T-helper 1 cell (primary cell): ENCODE measurements at places on chromosomes 1 and 21.

DNA sequence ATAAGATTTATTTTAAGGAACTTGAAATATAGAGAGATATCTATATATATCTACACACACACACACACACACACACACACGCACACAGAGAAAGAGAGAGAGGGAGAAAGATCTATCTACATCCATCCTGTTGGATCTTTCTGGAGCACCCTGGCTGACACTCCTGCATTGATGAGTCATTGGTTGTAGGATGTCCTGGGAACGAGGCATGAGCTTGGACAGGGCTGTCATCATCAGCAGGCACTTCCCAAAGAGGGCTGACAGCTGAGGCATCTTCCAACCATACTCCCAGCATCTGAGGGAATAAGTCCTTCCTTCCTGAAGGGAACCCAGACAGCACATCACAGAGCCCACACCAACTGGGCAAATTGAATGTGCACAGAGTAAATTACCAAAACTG, 99.1 kb upstream of the ERG start:
- no peak for DNase-seq

GRCh38 chr21:21367583-21367982, 369.4 kb downstream of the NCAM2 start:
- DNase-seq: no peak

DNA sequence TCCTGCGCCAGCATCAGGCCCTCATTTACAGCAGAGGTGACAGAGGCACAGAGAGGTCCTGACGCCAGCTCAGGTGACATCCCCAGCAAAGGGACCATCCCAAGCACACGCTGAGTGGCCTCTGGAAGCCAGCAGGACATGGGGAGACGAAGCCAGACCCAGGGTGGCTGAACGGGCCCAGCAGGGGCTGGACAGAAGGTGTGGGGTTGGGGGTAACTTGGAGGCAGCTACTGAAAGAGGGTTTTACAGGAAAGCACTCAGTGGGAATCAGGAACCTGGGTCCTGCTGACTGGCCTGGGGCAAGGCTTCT, 1.6 kb upstream of the ARHGEF16 start:
- no peak for DNase-seq

DNA sequence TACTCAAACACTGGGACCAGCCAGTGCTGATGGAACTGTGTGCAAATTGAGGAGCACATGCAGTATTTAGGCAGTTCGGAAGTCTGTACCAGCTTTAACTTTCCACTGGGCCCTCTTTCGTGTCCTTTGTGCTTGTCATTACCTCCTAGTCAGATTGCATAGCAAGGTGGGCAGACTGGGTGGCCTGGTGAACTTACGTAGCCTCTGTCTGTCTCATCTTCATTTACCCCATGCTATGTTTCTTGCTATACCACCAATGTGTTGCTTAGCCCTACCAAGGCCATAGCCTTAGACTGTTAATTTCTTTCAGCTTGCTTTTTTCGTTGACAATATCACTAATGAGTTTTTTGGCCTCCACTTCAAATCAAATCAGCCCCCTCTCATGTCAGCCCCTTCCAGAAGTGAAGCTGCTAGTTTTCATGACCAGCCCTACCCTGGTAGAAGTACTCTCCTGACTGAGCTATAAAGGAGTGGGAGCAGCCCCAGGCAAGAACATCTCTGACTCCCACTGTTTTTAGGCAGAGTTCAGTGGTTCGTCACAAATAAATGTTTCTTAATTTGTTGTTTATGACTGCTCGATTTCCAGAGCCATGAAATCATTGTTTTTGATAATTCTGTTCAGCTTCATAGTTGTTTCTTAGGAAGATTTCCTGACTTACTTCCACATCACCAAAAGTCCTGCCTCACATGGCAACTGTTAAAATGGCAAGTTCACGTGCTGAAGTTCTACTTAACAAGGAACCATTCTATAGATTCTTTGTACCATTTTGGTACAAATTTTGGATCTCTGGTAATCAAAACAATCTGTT, 19.3 kb downstream of the PRKACB start:
- DNase-seq: no peak

GRCh38 chr1:30345491-30346130, 377.8 kb downstream of the MATN1 start:
- no peak for DNase-seq

DNA sequence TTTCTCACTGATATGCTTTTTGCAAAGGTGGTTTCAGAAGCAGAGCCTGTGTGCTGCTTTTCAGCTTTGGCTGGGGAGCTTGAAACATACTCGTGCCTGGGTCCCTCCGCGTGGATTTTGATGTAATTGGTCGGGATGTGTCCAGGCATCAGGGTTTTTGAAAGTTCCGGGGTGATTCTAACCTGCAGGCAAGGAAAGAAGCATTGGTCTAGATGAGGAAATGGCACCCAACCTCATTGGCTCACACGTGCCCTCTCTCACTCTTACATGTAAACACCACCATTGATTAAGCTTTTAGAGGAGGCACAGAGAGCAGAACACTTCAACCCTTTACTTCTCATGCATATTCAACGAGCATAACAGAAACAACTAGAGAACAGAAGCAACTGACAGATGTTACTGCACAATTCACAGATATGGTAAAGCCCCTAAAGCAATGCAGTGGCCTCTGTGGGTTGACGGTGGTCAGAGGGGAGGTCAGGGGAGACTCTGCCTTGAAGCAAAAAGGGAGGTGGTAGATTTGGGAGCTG, 112.1 kb downstream of the TLR5 start:
- no peak for DNase-seq

- no peak for DNase-seq
These were observed 1.8 kb upstream of the KIAA2013 start for GRCh38 chr1:11927866-11928592.

GRCh38 chr1:43914576-43915525, 18.8 kb upstream of the ARTN start:
- no peak for DNase-seq

DNA sequence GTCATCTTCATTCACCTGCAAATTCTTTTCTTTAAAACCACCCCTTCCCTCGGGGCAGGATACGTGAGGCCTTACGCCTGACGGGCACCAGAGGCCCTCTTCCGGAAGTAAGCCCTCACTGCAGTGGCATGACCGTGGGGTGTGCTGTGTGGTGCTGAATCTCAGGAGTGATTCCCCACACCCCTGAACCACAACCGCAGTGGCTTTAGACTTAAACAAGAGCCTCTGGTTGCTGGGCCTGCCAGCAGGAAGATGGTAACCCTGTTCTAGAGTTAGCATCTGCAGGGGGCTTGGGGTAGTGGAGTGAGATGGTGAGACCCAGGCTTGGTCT, 12.1 kb downstream of the BSND start:
- no peak for DNase-seq

DNA sequence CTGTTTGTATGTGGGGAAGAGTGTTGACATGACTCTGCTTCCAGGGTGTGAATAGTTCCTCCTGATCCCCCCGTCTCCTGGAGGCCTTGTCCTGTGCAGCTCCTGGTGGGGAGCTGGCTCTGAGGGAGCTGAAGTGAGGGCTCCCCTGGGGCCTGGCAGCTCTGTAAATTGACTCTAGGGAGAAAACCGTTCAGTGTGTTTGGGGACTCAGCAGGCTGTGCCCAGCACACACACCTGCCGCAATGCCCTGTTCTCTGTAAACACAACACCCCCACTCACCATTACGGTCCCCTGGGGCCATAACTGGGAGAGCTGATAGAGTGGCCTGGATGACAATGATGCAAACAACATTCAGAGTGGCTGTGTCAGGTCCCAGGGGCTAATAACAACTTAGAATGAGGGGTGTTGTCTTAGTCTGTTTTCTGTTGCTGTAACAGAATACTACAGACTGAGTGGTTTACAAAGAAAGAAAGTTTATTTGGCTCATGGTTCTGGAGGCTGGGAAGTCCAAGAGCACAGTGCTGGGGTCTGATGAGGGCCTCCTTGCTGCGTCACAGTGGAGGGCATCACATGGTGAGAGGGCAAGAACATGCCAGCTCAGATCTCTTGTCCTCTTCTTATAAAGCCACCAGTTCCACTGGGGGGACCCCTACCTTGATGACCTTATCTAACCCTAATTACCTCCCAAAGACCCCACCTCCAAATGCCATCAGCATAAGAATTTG, 15.3 kb downstream of the ADORA1 start:
- no peak for DNase-seq

DNA sequence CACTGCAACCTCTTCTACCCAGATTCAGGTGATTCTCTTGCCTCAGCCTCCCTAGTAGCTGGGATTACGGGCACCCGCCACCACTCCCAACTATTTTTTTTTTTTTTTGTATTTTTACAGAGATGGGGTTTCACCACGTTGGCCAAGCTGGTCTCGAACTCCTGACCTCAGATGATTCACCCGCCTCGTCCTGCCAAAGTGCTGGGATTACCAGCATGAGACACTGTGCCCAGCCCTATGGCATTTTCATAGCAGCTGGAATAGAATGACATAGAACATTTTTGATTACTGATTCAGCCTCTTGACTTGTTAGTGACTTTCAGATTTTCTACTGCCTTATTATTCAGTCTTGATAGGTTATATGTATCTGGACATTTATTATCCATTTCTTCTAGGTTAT, 1046.2 kb downstream of the AMY1C start:
- no peak for DNase-seq

GRCh38 chr1:9990944-9991343, 6.1 kb upstream of the RBP7 start:
- no peak for DNase-seq

GRCh38 chr1:101116006-101116405, 90.4 kb upstream of the DPH5 start:
- no peak for DNase-seq

DNA sequence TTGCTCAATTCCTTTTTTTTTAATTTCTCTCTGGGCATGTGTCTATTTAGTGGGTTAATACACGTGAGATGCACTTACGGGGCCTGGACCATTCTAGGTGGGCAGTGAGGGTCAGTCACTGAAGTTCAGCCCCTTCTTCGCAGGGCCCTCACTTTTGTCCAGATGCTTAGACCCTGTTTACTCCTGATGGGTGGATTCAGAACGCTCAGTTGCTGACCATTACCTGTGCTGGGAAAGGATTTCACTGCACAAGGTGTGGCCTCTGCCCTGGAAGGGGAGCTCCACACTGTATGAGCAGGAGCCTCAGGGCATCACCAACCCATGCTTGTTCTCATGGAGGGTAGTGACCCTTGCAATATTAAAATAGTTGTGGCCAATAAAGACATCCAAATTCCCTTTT, 4.5 kb downstream of the PRAMEF12 start:
- no peak for DNase-seq

DNA sequence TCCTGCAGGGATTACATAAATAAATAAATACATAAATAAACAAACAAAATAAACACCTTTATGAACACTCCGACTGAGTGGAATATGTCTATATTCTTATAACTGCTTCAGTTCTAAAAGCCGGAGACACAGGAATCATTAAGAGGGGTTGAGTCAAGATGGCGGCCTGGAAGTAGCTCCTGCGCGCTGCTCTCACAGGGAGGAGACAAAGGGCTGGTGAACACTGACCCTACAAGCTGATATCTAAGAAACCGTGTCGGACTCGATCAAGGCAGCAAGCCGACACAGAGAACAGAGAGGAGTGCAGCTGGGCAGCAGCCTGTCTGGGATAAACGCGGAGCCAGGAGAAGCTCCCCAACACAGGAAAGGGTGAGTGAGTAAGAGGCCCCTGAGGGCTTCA, 1098.6 kb upstream of the NCAM2 start:
- DNase-seq: no peak

GRCh38 chr1:212121779-212122178, 86.2 kb downstream of the DTL start:
- no peak for DNase-seq

- DNase-seq: no peak
These were observed 8.4 kb upstream of the CDC14A start for GRCh38 chr1:100343897-100344296.

GRCh38 chr21:27192281-27192949, 225.5 kb upstream of the ADAMTS5 start:
- no peak for DNase-seq

DNA sequence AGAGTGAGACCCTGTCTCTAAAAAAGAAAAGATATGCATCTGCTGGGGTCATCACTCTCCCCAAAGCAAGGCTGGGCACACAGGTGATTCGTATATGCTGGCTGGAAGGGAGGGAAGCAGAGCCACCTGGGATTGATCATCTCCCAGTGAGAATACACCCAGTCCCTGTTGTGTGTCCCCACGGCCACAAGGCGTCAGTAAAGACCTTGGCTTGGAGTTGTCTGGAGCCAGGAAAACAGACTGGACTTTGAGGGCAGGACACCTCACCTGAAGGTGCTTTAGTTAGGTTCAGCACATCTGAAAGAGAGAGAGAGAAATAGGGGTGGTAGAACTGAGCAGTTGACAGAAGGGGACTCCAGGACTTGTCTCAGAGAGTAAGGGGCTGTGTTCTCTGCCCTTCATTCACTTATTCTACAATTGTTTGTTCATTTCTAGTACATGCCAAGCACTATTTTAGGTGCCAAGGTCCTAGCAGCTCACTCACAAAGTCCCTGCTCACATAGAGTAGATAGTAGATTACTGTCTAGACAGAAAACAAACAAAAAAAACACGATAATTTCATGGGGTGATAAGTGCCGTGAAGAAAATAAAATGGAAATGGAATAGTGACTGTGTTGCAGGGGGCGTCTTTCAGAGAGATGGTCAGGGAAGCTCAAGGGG, 13.5 kb downstream of the CITED4 start:
- DNase-seq: no peak

DNA sequence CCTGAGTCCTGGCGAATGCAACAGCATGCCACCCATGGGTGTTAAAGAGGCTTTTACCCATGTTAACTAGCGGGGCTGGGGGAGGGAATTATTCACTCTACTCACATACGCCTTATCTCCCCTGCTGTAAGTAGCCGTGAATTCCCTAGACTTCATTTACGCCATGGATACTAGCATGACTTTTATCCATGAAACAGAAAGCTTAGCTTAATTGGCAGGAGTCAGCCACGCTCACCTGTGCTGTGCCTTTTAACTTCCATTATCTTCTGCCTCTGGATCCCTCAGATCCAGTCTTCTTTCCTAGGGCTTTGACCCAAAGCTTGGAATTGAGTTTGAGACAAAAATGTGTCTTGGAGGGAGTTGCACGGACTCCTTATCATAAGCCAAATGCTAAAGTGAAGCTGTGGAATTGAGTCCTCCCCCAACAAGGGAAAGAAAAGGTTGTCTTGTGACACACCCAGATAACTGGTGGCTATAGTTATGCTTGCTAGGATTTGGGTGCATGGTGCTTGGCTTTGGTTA, 9.7 kb upstream of the NASP start:
- no peak for DNase-seq

DNA sequence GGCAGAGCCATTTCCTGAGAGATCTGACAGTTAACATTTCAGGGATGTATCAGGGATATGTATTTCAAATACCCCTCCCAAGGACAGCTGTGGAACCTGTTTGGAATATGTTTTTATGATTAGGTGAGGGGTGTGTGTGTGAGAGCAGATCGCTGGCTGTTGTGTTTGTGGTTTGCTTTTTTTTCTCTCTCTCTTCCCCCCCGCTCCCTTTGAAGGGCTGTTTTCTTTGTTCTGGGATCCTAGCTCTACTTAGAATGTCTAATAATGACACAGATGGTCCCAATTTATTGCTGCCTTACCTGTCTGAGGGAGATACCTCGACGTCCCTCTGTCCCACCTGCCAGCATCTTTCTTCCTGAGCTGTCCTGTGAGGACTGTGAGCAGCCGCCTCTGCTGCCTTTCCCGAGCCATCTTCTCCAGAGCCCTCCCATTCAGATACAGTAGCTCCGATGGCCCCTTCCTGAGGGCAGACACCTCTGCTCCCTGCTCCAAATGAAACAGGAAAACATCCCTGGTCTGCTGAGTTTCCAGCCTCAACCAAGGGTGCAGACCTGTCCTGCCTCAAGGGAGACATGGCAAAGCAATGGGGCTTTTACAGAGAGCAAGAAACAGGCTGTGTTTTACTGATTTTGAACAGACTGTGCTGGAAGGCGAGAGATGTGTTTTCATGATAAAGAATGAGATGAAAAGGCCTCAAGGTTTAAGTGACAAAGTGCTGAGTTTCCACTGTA, 138.0 kb upstream of the TNR start:
- DNase-seq: no peak

GRCh38 chr1:26112407-26112775, 767 bp downstream of the PDIK1L start:
- peak; percentile 23 for DNase-seq
